ENCODE measurements at places on chromosomes 13 and 19. TPM values are rescaled to one million over a fixed set of nuclear protein-coding genes. Genes with fewer than 3 reads are reported as not detected.

SERPINE3 gene
- total RNA-seq: not detected

DNA sequence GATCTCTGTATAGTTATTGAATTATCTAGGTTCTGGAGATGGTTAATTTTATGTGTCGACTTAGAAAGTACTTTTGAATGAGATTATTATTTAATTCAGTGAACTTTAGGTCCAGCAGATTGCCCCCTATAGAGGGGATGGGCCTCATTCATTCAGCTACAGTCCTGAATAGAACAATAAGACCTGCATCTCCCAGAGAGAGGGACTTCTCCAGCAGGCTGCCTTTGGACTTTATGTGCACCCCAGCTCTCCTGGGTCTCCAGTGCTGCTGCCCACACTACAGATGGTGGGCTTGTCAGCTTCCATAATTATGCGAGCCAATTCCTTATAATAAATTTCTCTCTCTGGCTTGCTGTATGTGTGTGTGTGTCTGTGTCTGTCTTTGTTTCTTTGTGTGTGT lies 39.3 kb upstream of the KL start:
- H3K27ac ChIP-seq: no peak overlapping the region
- no peaks in the 10 kb centered on the region for H3K36me3 ChIP-seq
- no peak for DNase-seq
- no peaks in the 10 kb centered on the region for H3K4me1 ChIP-seq
- H3K27me3 ChIP-seq: no peaks in the 10 kb centered on the region

DNA sequence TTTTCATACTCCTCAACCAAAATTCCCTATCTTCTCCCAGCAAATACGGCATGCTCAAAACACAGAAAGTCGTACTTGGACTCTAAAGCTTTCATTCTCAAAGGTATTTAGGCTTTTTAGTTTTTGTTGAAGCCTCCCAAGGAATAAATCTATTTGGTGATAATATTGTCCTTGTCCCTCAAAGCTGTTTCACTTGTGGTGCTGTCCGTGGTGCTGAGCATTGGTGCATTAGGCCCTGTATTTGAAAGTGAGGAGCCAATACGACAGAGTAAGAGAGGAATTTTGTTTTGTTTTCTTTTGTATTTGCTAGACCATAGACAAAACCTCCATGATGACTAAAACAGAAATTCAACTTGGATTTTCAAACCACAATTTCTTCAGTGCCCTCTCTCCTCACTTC lies 3.2 kb upstream of the LGALS13 start:
- no peak overlapping the region for H3K27ac ChIP-seq
- H3K4me3 ChIP-seq: no peak overlapping the region
- H3K36me3 ChIP-seq: no peaks in the 10 kb centered on the region
- H3K4me1 ChIP-seq: no peaks in the 10 kb centered on the region
- DNase-seq: no peak

METTL21C gene
- not detected for total RNA-seq

SHC2 gene
- total RNA-seq: 1.8 TPM

GRCh38 chr13:21066946-21067345 lies 5.6 kb upstream of the LATS2 start:
- no peak for DNase-seq
- H3K4me3 ChIP-seq: no peak overlapping the region
- H3K36me3 ChIP-seq: no peaks in the 10 kb centered on the region
- H3K27ac ChIP-seq: no peak overlapping the region

- H3K4me3 ChIP-seq: no peak overlapping the region
- no peaks in the 10 kb centered on the region for H3K4me1 ChIP-seq
- no peaks in the 10 kb centered on the region for H3K36me3 ChIP-seq
These were observed 1336.9 kb upstream of the SPRY2 start for GRCh38 chr13:81677857-81678256.

GRCh38 chr19:7456964-7457541 lies 31.8 kb downstream of the PEX11G start:
- DNase-seq: no peak
- no peaks in the 10 kb centered on the region for H3K4me1 ChIP-seq
- no peak overlapping the region for H3K4me3 ChIP-seq
- peaks cover 37% of the 10 kb centered on the region for H3K36me3 ChIP-seq
- H3K27me3 ChIP-seq: no peaks in the 10 kb centered on the region

DNA sequence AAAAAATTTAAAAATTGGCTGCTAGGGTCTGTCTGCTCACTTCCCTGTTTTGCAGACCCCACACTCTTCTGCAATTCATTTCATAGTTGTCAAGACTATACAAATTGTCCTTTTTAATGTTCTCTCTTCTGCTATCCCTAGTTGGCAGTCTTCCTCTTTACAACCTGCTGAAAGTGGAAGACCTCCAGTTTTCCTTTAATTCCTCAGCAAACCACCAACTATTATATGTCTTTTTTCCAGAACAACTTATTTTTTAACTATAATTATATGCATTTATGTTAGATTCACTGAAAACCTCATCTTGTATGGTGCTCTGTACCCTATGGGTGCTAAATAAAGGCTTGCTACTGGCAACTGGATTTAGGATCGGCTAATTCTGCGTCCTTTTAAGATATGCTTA lies 1.1 kb upstream of the PHF11 start:
- peaks cover 6% of the 10 kb centered on the region for H3K4me1 ChIP-seq
- no peaks in the 10 kb centered on the region for H3K36me3 ChIP-seq
- H3K27me3 ChIP-seq: no peaks in the 10 kb centered on the region
- peak overlapping the region; percentile 77 for H3K4me3 ChIP-seq
- DNase-seq: no peak

DNA sequence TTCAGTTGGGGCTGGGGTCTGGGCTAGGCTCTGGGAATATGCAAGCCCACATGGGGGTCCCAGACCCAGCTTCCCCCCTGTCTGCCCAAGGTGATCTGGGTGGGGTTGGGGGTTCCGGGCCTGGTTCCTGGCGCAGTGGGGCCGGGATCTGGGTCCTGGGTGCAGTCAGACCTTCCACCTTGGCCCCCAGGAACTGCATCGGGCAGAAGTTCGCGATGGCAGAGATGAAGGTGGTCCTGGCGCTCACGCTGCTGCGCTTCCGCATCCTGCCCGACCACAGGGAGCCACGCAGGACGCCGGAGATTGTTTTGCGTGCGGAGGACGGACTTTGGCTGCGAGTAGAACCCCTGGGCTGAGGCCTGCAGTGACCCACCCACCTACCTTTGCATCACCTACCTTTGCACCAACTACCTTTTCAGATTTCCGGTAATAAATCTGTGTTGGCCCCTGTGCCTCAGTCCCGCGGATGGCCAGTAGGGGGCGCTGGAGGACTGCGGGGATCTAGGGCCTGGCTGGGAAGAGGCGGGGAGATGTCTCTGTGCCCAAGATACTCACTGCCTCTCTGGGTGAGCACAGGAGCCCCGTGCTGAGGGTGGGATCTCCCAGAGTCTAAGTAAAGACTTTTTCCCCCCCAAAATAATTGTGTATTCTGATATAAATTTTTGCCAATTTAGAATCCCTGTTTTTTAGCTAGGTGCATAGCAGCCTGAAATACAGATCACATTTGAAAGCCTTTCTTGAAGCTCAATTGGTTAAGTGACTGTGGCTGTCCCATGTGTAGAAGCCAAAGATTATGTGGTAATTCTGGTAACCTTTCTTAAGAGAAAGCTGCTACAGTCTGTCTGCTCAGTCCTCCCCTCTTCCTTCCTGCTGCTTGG lies 11.5 kb upstream of the CYP4F3 start:
- peak; percentile 16 for DNase-seq
- H3K36me3 ChIP-seq: no peaks in the 10 kb centered on the region
- no peak overlapping the region for H3K4me3 ChIP-seq
- H3K27me3 ChIP-seq: no peaks in the 10 kb centered on the region
- no peak overlapping the region for H3K27ac ChIP-seq

KLF12 gene
- 1.7 TPM for total RNA-seq

DNA sequence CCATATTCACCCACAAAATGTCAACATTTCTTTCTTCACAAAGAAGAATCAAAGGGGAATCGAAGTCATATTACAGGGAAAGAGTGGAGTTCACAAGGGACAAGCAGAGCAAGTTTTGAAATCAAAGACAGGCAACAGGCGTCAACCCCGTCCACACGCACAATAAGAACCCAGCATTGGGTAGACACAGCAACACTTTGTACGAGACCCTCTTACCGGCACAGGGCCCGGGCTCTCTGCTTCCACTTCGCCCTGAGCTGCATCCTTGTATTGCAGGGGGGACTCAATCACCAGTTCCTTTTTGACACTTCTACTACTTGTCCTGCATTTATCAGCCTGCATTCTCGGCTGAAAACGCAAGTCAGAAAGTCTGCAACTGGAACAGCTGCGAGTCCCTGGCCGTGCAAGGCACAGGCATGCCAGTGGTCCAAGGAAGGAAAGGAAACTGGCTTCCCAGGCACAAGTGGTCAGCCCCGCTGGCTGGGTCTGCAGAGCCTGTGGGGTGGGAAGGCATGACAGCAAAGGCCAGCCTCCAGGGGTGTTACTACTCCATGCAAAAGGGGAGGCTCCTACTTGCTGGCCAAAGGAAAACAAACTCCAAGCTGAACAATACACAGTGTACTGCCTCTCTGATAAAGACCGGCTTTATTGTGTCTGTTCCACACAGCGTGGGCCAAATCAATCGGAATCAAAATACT lies at the start of gene DOCK9:
Gene DOCK9 (minus strand): TSS at position 497 of the 698 bp plus-strand sequence. CDS start 155 bp downstream, at position 342.
- no peak for DNase-seq
- no peaks in the 10 kb centered on the region for H3K36me3 ChIP-seq
- peaks cover 5% of the 10 kb centered on the region for H3K4me1 ChIP-seq
- H3K4me3 ChIP-seq: peak within 1 kb of the TSS; percentile 45
- H3K27me3 ChIP-seq: no peaks in the 10 kb centered on the region
- H3K27ac ChIP-seq: peak within 1 kb of the TSS; percentile 78

DNA sequence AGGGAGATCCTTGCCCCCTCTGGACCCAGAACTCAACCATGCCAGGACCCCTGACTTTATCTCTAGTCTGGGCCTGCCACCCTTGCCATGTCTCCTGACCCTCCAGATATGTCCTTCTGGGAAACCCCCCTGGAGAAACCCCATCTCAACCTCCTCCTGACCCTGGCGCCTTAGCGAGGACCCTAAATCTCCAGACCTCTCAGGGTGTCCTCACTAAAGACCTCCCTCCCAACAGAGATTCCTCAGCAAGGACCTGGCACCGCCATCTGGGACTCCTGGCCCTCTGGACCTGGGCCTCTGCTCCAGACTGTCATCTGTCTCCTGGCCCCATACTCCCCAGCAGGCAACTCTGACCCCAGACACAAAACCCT lies 1.3 kb downstream of the KCNK6 start:
- DNase-seq: no peak
- peaks cover 47% of the 10 kb centered on the region for H3K4me1 ChIP-seq
- peak overlapping the region; percentile 80 for H3K4me3 ChIP-seq

- H3K27me3 ChIP-seq: no peaks in the 10 kb centered on the region
- H3K4me3 ChIP-seq: no peak overlapping the region
- no peaks in the 10 kb centered on the region for H3K4me1 ChIP-seq
- DNase-seq: no peak
- H3K27ac ChIP-seq: no peak overlapping the region
These were observed 46.8 kb upstream of the ZNF726 start for GRCh38 chr19:23867895-23868294.

DNA sequence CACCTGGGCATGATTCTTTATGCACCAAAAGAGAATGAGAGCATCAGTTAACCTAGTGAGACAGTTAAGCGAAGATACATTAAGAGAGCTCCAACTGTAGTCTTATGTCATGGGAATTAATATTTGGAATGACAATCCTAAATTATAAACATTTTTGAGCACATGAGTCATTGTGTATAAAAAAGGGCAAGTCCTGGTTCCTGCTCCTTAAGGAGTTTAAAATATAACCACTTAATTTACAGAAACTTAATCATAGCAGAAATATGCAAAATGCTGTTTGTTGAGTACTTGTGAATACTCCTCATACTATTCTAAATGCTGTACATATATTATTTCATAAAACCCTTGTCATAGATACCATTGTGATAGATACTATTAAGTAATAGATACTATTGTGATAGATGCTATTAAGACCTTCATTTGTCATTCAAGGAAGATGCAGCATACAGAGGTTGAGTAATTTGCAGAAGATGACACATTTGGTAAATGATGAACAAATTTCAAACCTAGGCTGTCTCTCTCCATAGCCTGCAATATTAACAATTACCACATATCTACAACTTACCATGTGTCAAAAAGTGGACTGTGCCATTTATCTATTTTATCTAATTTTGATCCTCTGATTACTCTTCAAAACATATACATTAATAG lies 301.0 kb downstream of the TBC1D4 start:
- H3K27ac ChIP-seq: no peak overlapping the region
- no peak for DNase-seq
- H3K27me3 ChIP-seq: no peaks in the 10 kb centered on the region
- H3K4me1 ChIP-seq: no peaks in the 10 kb centered on the region
- H3K36me3 ChIP-seq: no peaks in the 10 kb centered on the region
- no peak overlapping the region for H3K4me3 ChIP-seq

DNA sequence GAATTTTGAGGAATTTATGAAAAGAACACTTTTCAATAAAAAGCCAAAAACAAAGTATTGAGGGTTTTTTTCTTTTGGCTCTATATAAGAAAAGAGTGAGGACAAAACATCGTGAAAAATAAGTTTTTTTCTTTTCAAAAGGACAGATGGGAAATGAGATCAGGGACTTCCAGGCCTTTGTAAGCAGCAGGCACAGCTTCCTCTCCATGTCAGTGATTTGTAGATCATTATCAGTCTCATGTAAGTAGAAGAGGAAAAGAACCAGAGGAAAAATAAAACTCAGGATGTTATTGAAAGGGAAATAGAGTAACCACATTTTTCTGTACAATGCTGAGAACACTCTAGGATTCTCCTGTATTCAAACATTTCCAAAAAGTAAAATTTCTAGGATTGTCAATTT lies 29.9 kb downstream of the DOCK9 start:
- H3K4me3 ChIP-seq: no peak overlapping the region
- H3K27me3 ChIP-seq: no peaks in the 10 kb centered on the region
- H3K4me1 ChIP-seq: peaks cover 41% of the 10 kb centered on the region
- DNase-seq: no peak

GRCh38 chr13:24267801-24268200 lies 41.6 kb upstream of the C1QTNF9 start:
- H3K4me3 ChIP-seq: no peak overlapping the region
- no peaks in the 10 kb centered on the region for H3K27me3 ChIP-seq
- peak overlapping the region; percentile 17 for H3K27ac ChIP-seq
- no peaks in the 10 kb centered on the region for H3K36me3 ChIP-seq

MAP1S gene
- 10.3 TPM for total RNA-seq

DNA sequence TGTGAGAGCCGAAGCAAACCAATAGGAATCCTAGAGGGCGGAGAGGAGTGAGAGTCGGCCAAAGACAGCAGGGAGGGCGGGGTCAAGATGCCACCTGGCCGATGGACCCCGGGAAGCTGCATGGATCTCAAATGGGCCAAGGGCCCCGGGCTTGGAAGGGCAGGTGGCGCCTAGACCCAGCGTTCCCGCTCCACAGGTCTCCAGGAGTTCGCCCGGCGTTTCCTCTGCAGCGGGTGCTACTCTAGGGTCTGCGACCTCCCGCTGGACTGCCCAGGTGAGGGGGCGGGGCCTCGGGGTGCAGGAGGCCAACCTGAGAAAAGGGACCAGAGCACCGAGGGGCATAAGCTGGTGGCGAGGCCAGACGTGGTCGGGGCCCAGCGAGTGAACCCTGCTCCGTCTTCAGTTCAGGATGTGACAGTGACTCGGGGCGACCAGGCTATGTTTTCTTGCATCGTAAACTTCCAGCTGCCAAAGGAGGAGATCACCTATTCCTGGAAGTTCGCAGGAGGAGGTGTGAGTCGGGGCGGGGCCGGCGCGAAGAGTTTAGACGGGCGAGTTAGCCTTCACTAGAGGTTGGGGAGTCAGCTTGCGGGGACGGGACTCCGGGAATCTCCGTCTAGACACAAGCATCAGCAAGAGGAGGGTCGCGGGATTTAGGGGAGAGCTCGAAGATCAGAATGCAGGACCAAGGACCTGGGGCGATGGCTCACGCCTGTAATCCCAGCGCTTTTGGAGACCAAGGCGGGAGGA lies 9.9 kb downstream of the SPACA6 start:
- no peaks in the 10 kb centered on the region for H3K27me3 ChIP-seq
- peaks cover 30% of the 10 kb centered on the region for H3K36me3 ChIP-seq
- peak overlapping the region; percentile 85 for H3K4me3 ChIP-seq
- peak overlapping the region; percentile 83 for H3K27ac ChIP-seq

Data from esophagus squamous epithelium (tissue), 5 donors.